Bronchial epithelial cell (primary cell): ENCODE measurements at places on chromosomes 12 and 14.

GRCh38 chr12:5154091-5154490 is 110.4 kb downstream of the KCNA5 start:
- no peak for DNase-seq

DNA sequence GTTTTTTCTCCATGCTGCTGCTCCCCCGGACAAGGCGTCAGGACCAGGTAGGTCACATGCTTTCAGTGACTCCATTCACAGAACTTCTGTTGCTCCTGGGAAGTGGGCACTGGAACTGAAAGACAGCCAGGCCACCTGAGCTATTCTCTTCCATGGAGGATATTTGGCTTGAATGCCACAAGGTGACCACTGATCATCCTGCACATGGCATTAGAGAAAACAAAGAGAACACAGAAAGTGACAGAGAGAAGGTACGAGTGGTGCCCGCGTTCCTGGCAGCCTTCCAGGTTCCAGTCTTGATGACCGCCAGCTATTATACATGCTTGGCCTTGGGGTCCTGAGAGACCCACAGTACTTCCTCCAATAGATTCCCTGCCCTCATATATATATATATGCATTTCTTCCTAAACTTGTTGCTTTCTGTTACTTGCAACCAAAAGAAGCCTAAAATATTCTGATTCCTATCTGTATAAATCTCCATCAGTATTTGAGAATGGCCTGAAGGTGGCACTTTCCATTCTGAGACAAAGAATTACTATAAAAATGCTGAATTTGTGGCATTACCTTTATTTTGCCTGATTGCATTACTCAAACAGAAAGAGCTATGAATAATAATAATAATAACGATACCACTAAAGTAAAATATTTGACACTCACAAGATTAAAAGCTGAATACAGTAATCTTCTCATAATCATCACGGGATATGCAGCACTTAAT is 174.9 kb downstream of the FOXN3 start:
- no peak for DNase-seq

DNA sequence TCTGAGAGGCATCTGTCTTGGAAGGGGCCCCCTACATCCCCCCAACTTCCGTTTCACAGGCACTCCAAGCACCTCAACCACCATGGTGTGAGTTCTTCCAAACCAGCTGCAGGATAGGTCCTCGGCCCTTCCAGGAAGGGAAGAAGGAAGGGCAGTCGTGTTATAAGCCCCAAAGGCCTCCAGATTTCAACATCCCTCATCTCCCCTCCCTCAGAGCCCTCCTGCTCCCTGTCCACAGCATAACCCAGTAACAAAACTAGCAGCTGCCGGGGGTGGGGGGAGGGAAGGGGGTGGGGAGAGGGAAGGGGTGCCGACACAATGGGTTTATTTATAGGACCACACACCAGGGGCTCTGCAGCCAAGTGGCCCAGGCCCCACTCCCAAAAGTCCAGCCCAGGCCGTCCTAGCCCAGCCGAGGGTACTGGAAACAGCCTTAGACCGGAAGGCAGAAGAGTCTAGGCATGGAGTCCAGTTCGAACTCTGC is 18.3 kb downstream of the NCKAP5L start:
- no peak for DNase-seq

GRCh38 chr12:22334410-22335100 is at the start of gene ST8SIA1:
Gene ST8SIA1 (minus strand): TSS chr12:22334707. CDS start chr12:22334232, 475 bp downstream.
- no peak for DNase-seq

DNA sequence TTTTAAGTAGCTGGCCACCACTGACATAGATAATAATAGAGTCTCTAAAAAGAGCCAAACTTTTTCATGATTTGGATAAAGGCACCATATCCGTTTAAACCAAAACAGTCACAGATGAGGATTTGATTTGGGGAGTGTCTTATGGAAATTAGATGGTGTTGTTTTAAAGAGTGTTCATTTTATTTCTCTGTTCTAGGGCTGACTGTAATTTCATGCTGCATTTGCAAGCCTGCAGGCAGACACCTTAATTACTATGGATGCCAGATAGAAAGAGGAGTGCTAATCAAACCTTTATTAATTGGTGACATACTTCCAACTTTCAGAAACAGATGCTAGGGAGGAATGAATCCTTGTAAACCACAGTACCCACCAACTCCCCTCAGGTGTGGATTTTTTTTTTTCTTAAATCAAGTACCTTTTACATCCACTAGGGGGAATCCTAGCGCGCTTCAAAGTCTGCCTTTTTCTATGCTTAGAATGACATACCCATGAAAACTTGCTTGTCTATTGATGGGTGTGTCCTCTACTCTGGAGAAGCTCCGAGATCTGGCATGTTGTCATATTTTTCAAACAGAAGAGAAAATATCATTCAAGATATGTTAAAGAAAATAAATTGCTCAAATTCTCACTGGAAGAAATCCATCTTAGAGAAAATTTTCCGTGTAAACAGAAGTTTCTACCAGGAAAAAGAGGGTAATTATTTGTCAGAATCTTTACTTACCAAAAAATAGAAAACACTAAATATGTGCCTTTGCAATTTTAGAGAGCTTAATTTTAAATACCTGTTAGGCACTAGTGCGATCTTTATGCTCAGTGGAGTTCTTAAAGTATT is 14.2 kb upstream of the PLXNC1 start:
- DNase-seq: peak; percentile 60

GRCh38 chr12:114668151-114668885 is 15.7 kb downstream of the TBX3 start:
- peak; percentile 54 for DNase-seq

DNA sequence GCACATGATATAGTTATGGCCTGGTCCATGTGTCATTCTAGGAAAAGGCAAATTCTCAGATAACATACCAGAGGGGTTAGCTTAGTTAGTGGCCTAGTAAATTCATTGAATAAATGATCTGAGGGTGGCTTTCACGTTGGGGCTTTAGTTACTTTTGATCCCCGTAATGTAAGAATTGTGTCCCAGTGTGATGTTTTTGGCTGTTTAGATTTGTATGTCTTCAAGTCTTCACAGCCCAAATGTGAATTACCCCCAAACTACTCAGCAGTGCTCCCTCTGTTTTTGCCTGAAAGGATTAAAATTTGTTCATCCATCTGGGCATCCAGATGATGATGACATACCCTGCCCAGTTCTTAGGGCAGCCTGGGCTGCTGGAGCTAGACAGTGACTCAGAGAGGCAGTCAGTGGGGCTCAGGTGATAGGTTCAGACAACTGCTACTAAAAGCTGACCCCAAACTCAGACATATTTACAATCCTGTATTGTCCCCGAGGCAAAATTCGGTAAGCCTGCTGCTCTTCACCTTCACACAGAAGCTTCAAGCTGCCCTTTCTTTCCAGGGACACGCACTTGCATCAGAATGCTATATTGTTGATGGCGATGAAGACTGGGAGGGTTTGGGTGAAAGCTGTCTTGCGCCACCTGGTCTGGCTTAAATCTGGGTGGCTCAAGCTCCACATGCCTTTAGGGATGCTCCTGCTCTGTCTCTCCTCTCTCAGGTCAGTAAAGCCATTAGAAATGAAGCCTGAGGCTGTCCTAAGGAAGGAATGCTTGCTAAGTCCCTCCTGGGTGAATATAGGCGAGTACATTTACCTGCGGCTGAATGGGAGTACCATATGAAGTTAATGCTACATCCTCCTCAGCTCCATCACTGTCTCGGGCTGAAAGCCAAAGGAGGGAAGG is 10.3 kb downstream of the GPRC5D start:
- DNase-seq: no peak

- no peak for DNase-seq
These were observed 223.3 kb downstream of the SLC38A4 start for GRCh38 chr12:46602474-46602873.

GRCh38 chr14:74425525-74426201 is 347 bp downstream of the SYNDIG1L start:
- DNase-seq: no peak

DNA sequence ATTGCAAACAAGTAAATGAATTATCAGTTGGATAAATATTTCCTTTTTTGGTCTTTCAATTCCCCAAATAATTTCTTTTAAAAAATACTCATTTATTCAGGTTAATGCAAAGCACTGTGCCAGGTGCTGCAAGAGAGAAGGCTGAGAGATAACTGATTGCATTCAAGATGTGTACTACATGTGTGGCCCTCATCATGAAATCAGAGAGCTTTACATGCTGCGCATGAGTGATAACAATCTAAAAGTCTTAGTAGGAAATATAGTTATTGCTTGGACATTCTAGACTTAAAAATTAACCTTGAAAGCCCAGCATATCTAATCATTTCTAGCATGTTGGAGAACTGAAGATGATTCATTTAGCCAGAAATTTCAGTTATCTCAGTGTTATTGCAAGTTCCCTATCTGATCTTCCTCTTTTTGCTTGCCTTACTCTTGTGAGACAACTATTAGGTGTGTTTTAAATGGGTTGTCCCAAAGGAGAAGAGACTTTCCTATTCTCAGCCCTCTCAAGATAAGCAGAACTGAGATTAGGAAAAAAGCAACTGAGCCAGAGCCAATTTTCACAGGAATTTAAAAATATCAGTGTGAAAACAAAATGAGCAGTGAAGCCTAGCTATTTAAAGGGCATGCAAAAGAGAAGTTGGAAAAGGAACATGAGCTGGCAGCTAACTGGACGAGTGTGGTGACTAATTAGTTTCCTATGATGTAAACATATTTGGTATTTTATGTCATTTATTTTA is 60.9 kb downstream of the PLEKHA5 start:
- peak; percentile 76 for DNase-seq

- no peak for DNase-seq
These were observed 175.1 kb downstream of the TTC7B start for GRCh38 chr14:90641168-90641567.

DNA sequence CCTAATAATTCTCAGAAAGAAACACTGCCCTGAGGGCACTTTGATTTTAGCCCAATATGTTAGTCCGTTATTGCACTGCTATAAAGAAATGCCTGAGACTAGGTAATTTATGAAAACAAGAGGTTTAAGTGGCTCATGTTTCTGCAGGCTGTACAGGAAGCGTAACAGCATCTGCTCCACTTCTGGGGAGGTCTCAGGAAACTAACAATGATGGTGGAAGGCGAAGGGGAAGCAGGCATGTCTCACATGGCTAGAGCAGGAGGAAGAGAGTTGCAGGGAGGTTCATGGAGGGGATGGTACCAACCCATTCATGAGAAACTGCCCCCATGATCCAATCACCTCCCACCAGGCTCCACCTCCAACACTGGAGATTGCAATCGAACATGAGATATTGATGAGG is 49.4 kb upstream of the RERG start:
- DNase-seq: no peak

DNA sequence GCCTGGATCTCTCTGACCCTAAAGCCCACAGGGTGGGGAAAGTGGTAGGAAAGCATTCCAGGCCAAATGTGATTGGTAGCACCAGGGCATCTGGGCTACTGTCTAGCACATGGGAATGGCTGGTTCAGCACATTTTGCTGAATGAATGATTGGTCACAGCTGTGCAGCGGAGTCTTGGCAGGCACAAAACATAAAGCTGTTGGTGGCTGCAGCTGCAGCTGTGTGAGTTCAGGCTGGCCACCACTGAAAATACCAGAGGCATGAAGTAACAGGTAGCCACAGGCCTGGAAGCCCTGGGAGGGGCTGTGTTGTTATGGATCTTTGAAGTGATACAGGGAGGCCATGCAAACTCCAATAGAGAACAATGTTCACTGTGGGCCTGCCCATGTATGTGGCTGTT is 72.7 kb downstream of the MYRFL start:
- peak; percentile 77 for DNase-seq

GRCh38 chr12:92621833-92622232 is 81.0 kb upstream of the PLEKHG7 start:
- peak; percentile 68 for DNase-seq

DNA sequence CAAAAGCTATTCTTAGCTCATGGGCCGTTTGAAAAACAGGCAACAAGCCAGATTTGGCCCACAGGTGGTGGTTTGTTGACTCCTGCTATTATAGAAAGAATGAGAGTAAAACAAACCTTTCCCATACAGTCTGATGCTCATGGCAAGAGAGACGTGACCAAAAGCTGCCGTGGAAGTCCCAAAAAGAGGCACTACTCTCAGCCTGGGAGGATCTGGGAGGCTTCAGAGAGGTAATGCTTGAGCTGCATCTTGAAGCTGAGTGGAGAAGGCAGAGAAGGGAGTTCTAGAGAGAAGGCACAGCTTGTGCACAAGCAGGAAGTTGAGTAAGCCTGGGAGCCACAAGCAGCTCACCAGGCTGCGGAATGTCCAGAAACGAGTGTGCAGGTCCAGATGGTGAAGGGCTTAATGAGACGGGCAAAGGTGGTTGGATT is 9.6 kb downstream of the PLXNC1 start:
- DNase-seq: no peak

- no peak for DNase-seq
These were observed 50.0 kb downstream of the SOCS2 start for GRCh38 chr12:93622485-93622884.

DNA sequence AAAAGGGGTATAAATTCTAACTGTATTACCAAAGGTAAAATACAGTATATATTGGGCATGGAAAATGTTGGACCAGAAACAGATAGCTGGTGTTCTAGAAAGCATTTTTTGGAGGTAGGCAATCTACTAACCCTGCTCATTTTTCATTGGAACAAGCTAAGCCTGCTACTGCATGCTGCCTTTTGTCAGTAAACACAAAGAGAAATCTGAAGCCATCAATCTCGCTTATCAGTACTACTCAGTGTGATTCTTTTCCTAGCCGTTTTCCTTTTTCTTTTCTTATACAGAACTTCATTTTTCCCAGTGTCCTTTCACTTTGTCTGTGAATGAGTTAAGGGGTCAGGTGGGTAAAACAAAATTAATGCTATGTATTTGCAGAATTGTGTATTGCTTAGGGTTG is 312.3 kb downstream of the NPAS3 start:
- no peak for DNase-seq

DNA sequence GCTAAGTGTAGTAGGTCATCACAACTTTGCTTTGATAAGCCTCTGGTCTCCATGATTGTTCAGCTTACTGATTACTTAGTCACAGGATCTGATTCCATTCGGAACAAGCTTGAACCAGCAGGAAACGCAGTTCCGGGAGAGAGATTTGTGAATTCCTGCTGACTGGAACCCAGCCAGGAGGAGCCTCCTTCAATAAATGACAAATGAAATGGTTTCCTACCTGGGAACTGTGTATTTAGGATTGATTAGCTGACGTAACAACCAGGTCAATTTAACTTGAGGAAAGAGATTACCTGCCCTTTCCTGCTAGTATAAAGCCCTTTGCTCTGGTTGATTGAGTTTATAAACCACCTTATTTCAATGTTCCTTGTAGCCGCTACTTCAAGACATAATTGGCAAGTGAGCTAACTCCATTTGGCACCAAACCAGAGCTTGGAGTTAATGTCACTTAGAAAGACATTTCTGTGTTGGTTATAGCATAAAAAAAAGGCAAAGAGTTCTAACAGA is 35.1 kb upstream of the KCNH3 start:
- peak; percentile 99 for DNase-seq

- peak; percentile 10 for DNase-seq
These were observed 31.9 kb downstream of the FBXO34 start for GRCh38 chr14:55303125-55303499.

GRCh38 chr12:40192704-40193255 is 32.0 kb upstream of the LRRK2 start:
- DNase-seq: no peak

DNA sequence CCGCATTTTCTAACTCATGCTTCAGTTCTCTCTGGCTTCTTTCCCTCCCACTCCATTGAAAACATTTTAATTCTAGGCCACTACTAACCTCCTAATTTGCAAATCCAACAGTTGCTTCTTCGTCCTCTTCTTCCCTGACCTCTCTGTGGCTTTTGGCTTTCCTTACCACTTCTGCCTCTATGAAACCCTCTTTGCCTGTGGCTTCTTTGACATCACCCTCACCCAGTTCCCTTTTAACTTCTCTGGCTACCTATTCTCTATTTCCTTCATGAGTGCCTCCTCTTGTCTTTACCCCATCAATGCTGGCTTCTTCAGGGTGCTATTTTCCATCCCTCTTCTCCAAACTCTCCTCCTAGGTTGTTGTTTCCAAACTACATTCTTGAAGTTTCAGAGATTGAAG is 4.4 kb upstream of the HCFC2 start:
- DNase-seq: no peak
